ENCODE measurements at places on chromosomes 6 and 20.
A peak's percentile ranks its signal among the peaks of the same experiment; 100 is the strongest.

DNA sequence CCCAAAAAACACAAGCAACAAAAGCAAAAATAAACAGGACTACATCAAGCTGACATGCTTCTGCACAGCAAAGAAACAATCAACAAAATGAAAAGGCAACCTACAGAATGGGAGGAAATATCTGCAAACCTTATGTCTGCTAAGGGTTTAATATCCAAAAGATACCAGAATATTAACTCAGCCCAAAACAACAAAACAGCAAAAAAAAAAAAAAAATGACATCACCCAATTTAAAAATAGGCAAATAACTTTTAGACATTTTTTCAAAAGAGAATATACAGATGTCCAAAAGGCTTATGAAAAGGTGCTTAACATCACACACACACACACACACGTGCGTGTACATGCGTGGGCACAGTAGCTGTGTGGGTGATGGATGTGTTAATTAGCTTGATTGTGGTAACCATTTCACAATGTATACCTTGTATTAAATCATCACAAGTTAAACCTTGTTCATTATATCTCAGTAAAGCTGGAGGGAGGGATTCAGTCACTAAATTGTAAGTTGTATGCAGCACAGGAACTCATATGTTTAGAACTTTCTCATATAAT, 52.4 kb downstream of the QKI start:
- DNase-seq = no peak

GRCh38 chr6:157035546-157035945, 258.4 kb downstream of the ARID1B start:
- DNase-seq = no peak

DNA sequence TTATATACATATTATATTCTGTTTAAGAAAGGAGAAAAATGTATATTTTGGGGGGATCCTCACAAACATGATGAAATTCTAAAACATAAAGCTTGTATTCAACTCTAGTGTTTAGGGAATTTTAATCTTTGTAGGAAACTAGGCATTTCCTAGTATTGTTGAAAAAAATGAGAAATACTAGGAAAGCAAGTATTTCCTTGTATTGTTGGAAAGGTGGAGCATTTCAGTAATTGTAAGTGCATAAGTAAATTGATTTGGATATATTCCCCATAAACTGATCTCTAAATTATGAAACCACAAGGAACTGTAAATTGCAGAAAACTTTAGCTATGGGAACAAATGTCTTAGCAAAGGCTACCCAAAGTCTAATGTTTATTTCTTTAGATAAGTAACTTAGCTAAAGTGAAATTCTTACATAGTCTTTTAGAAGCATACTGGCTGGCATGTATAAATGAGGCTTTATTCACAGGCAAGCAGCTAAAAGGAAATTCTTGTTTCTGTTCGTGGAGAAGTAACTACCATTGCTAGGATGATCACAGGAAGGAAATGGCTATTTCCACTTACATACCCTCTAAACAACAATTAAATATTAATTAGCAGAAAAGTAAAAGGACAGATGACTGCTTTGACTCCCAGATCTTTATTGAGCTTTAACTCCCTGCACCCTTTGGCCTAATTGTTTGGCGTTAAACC, 19.9 kb upstream of the NRN1 start:
- no peak for DNase-seq

GRCh38 chr6:156719395-156719719, 57.8 kb upstream of the ARID1B start:
- DNase-seq = no peak

DNA sequence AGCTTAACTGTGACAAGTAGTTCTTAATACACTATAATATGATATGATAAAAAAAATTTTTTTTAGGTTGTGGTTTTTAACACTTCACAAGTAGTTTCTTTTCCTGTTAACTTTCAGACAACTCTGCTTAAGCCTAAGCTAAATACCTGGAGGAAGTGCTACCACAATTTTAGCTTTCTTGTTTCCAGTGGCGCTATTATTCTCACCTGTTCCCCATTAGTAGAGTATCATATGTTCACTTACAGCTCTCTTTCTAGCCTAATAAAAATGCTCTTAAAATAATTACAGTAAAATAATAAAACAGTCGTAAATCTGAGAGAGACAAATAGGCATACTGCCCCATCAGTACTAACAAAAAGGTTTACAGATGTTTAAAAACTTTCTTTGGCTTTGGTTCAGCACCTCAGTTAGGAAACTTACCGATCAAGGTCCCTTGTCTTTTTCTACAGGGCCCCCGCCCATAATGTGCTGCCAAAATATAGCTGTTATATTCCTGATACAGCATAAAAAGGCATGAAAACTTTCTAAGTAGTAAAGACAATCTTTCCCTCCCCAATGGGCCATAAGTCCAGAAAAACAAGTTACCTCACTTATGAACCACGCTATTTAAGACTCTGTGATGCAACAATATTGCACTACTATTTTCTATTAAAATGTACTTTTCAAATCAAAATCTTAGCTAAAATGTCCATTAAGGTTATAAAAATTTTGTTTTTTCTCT, 57.9 kb downstream of the SESN1 start:
- DNase-seq = no peak

GRCh38 chr6:33589392-33589730, 9.3 kb upstream of the BAK1 start:
- no peak for DNase-seq

- no peak for DNase-seq
Observed at GRCh38 chr6:29884261-29884660, 56.6 kb downstream of the HLA-G start.

DNA sequence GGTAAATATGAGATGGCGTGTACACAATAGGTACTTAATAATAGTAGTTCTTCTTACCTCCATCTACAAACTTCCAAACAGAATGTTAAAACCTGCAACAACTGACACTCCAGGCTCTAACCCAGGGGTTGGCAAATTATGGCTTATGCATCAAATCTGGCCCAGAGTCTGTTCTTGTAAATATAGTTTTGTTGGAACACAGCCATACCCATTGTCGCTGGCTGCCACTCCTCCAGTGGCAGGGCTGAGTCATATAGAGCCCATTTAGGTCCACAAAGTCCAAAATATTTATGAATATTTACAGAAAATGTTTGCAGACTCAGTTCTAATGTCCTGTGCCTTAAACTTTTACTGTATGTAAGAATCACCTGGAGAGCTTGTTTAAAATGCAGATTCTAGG, 69.9 kb upstream of the BTBD3 start:
- no peak for DNase-seq

DNA sequence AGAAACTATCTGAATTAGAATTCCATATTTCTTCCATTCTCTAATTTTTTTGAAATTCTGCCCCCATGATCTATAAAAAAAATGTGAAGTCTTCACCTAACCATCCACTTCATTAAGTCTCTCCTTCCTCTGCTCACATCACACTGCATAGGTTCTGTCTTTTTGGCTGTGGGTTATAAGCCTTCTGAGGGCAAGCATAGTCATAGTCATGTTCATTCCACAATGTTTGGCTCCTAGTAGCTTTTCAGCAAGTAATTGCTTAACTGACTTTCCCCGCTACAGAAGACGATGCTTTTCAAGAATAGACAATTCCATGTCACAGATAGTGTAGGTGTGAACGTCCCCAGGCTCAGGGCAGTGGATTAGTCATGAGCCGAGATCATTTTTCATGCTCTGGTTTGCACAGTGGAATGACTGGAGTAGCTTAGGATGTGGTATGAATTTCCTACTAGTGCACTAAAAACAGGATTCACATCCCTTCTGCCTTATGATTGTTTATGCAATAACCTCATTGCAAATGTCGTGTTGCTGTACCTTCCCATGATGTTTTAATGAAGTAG, 29.1 kb downstream of the WRNIP1 start:
- DNase-seq = no peak

GRCh38 chr6:4363656-4364055, 228.3 kb upstream of the ECI2 start:
- no peak for DNase-seq

- no peak for DNase-seq
Observed at GRCh38 chr6:116405652-116406356, 35.1 kb downstream of the DSE start.

- no peak for DNase-seq
Observed at GRCh38 chr6:158259136-158259535, 53.1 kb upstream of the TULP4 start.

DNA sequence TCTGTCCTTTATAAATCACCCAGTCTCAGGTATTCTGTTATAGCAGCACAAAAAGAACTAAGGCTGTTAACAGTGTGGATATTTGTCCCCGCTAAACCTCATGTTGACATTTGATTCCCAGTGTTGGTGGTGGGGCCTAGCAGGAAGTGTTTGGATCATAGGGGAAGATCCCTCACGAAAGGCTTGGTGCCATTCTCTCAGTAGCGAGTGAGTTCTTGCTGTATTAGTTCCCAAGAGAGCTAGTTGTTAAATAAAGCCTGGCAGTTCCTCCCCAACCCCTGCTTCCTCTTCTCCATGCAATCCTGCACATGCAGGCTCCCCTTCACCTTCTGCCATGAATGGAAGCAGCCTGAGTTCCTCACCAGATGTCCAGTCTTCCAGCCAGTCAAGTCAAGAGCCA, 29.8 kb upstream of the ERVFRD-1 start:
- DNase-seq = no peak

DNA sequence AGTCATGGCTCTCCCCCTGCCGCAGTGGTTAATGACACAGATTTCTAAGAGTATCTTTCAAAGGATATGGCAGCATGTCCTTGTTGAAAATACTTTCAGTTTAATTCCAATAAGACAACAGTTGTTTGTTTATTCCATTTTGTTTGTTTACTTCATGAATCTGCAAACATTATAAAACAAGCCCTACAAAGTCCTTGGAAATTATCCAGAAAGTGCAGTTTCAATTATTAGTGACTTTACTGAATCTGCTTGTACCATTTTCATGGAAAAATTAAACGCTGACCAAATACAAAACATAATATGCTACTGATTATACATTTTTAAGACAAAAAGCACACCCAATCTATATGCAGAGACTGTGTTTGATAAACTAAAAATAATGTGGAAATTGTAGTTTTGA, 3.3 kb downstream of the HEY2 start:
- DNase-seq = no peak

- DNase-seq = no peak
Observed at GRCh38 chr6:148837941-148838340, 91.1 kb downstream of the UST start.

DNA sequence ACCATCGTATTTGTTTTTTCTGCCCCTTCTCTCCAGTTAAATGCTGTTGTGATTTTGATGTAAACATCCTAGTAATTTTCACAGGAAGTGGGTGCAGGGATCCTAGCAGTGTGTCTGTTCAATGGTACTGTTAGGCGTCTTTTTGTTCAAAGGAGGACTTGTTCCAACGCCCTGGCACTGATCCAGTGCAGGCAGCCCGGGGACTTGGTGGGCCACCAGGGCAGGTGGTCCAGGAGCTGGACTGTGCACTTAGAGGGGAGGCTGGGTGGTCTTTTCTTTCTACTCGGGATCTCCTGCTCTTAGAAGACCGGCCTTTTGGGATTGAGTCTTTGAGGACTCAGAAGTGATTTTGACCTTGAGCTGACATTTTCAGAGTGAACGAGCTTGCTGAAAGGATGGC, 41.1 kb upstream of the NKX2-2 start:
- DNase-seq = no peak

DNA sequence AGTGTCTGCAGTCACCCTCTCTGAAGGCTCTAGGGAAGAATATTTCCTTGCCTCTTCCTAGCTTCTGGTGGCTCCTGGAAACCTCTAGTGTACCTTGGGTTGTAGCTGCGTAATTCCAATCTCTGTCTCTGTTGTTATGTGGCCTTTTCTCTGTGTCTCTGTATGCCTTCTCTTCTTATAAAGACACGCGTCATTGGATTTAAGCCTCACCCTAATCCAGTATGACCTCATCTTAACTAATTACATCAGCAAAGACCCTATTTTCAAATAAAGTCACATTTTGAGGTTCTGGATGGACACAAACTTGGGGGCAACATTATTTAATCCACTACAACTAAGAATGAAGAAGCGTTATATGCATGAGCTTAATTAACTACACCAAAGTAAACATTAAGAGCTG, 111.4 kb upstream of the ZNF184 start:
- no peak for DNase-seq

DNA sequence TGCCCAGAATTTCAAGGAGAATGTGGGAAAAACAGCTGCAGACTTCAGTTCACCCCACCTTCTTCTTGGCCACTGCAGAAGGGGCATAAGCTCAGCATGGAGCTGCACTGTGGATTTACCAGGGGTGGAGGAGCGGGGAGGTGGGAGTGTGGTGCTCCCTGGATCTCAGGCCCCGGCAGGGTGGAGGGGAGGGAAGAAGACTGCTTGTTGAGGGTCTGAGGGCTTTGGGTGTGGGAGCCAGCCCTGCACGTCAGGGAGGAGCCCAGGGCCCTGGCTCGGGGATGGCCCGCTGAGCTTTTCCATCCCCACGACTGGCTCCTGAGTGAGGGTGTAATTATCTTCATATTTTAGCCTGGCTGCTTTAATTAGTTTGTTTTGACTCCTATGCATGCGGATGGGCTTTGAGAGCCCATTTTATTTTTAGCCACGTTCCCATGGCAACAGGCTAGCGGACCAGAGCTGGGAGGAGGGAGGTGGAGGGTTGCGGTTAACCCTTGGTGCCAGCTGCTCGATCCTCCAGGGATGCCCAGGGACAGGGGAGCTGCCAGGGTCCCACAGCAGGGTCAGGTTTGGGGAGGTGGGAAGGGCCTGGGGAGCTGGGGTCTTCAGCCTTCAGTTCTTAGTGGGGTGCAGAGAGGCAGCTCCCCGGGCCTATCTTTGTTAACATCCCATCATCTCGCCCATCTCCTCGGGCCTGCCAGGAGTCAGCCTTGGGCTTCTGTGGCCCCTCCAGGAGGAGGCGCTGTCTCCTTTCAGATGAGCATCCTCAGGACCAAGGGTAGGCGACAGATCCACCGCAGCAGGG, 68.2 kb downstream of the RAB44 start:
- peak; percentile 76 for DNase-seq
